Activated CD4-positive, alpha-beta T cell treated with anti-CD3 and anti-CD28 coated beads, Interleukin-2, Interleukin-6, amounts not matched to agents 100 ng/mL and 50 ng/mL, durations not matched to agents 16 hours and 8 hours (primary cell): ENCODE measurements at places on chromosomes 4 and X.

- peak; percentile 36 for DNase-seq
Measured at GRCh38 chr4:171639540-171639939, 173.7 kb upstream of the GALNTL6 start.

DNA sequence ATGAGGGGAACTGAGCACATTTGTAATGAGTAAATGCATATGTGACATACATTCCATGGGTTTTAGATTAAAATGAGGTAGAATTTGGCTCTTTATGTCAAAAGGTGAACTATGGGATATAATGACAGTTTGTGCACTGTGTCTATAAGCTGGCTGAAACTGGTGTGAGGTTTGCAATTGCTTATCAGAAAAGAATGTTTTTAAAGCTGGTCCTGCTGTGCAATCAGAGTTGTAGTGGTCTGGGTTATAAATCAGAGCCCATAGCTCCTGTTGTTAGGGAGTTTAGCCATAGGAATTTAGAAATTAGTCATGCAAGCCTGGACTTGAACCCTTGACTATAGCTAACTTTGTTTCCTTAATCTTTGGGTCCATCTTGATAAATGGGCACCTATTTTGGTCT, 23.1 kb upstream of the GATB start:
- no peak for DNase-seq

- no peak for DNase-seq
Measured at GRCh38 chr4:67366311-67366861, 178.9 kb downstream of the CENPC start.

DNA sequence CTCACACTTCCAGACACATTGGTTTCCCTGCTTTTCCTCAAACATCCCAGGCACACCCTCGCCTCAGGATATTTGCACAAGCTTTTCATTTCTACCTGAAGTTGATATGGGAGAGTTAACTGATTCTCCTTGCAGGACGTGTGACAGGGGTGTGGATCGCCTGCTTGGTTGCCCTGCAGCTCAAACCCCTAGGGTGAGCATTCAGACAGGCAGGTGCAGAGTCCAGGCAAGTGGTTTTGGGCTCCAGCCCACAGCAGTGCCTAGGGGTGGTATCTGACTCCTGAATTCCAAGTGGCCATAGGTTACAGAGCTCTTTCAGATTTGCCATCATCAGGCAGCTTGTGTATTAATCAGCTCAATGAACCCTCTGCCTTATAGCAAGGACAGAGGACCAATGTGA, 1104.2 kb upstream of the IGFBP7 start:
- no peak for DNase-seq

DNA sequence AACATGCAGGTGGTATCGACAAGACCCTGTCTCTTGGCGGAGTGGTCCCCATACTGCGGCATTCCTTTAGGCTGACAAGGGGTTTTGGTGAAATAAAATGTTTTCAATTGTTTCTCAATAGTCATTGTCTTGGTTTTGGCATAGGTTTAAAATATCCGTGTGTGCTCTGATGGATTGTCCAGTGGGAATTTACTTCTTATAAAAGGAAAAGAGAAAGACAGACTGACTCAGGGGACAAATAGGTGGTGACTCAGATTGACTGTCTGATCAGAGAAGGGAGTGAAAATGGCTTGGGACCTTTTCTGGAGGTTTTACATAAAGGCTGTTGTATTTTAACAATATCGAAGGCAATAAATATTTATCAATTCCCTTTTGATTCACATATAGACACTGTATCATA, 129.8 kb downstream of the SORBS2 start:
- no peak for DNase-seq

DNA sequence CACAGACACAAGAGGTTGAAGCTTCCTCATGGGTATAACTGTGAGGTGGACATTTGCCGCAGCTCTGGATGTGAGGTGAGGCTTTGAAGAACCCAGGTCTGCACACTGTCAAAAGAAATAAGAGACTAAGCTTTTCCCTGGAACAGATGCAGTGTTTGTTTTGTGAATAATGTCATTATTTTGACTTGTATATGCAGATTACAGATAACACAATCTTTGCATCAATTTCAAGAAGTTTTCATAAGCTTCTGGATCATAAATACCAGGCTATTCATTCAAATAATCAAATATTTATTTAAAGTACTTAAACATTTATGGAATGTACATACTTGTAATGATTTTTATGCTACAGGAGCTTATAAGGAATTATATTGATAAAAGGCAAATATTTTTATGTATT, 174.8 kb downstream of the EPHA5 start:
- no peak for DNase-seq

DNA sequence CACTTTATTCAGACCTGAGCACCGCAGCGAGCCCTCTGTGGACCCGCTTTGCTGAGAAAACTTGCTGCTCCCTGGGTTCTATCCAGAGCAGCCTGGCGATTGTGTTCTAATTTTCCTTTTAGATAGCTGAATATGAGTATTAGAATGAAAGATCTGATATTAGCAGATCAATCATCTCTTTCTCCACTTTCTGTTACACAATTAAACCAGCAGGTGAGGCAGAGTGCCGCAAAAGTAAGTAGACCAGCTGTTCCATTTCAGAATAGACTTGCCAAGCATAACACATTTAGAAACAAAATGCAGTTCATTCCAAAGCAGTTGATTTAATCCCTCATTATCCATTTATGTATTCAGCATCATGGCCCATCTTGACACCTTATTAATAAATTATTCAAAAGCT, 58.6 kb downstream of the PALLD start:
- no peak for DNase-seq

- no peak for DNase-seq
Measured at GRCh38 chr4:4590546-4590945, 48.7 kb upstream of the STX18 start.

- peak; percentile 4 for DNase-seq
Measured at GRCh38 chr4:107825072-107825824, 516 bp downstream of the SGMS2 start.

DNA sequence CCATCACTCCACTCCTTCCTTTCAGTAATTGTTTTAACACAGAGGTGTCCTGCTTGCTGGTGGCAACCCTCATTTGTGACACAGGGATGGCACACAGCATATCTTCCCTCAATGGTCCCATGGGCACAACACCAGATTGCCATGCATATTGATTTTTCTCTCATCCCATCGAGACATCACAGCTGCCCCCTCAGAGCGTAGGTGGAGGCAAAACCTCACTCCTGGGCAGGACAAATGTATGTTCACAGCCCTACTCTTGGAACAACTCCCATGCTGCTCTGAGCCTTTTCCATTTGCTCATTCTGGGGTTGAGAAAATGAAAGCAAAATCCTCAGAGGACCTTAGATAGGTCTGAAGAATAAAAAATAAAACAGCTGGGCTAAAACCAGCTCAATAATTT, 172.2 kb downstream of the GABRB1 start:
- DNase-seq = no peak

GRCh38 chrX:127177966-127178365, 358.4 kb downstream of the PRR32 start:
- no peak for DNase-seq

DNA sequence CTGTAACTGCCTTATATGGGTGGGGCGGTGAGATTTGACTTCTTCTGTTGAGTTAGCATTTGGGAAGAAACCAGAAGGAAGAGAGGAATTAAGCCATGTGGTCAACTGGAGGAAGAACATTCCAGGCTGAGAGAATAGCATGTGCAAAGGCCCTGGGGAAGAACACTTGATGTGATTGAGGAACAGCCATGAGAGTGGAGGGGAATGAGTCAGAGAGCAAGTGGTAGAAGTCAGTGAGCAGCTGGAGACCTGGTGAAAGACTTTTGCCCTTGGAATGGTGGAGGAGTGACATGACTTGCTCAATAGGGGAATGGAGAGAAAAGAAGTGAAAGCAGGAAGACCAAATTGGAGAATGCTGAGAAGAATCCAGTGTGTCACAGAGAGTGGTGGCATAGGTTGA, 327.8 kb upstream of the HAND2 start:
- no peak for DNase-seq

GRCh38 chr4:109321232-109321631, 18.8 kb upstream of the COL25A1 start:
- DNase-seq = no peak

DNA sequence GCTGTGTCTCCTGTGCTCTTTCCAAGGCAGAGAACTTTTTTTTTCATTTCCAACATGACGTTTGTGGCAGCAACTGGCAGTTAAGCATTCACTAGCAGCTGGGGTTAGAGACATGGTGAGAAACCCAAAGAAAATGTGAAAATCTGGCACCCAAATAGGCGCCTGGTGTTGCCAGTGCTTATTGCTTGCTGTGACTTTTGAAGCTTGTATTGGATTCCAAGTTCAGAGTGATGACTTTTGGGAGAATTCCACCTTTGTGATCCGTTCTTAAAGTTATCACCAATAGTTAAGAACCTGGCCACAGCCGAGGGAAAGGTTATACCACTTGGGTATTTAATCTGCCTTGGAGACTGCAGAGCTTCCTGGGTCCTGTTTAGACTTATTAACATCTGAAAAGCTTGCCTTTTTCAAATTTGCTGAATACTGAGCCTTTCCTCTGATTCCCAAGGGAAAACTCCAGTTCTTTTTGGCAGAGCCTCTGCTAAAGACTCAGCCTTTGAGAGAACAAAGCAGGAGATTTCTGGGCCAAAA, 101.0 kb downstream of the OPHN1 start:
- no peak for DNase-seq

GRCh38 chr4:142104041-142104440, 467.7 kb downstream of the IL15 start:
- DNase-seq = no peak

GRCh38 chr4:160414496-160414895, 1311.6 kb downstream of the RAPGEF2 start:
- DNase-seq = no peak

- peak; percentile 42 for DNase-seq
Measured at GRCh38 chrX:39815631-39816030, 282.1 kb downstream of the BCOR start.

- no peak for DNase-seq
Measured at GRCh38 chrX:147675819-147676218, 235.9 kb upstream of the FMR1 start.

- DNase-seq = no peak
Measured at GRCh38 chr4:153348006-153348405, 3.5 kb downstream of the MND1 start.

- no peak for DNase-seq
Measured at GRCh38 chrX:133258481-133258880, 40.3 kb upstream of the TFDP3 start.

DNA sequence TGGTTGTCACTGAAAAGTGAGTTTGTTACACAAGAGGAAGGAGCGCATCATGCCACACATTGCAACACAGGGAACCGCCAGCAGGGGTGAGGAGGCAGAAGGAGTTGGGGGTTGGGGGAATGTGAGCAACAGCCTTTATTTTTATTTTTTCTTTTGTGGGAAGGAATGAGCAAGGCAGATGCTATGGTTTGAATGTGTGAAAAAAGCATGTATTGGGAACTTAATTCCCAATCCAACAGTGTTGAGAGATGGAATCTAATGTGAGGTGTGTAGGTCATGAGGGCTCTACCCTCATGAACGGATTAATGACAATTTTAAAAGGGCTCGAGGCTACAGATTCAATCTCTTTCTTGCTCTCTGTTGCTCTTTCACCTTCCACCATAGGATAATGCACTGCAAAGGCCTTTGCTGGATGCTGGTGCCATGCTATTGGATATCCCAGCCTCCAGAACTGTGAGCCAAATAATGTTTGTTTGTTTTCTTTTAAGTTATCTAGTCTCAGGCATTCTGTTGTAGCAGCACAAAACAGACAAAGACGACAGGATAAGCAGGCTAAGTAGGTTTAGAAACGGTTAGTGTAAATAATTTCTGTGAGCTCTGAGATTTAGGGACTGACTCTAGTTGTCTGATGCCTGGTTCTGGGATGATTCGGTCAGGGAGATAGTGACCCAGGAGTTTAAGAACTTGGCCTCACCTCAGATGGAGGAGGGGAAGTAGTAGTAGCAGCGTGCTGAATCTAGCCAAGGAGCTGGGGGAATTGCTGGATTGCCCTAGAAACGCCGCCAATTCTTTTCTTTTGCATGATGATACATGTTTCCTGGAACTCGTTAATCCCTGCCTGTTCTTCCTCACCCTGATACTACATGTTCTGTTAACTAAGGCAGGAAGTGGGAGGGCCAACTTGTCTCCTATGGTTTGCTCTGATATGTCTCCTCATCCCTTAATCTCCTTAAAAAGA, 156.6 kb upstream of the CTSO start:
- no peak for DNase-seq

- DNase-seq = no peak
Measured at GRCh38 chr4:7021930-7022664, 21.1 kb upstream of the TADA2B start.

DNA sequence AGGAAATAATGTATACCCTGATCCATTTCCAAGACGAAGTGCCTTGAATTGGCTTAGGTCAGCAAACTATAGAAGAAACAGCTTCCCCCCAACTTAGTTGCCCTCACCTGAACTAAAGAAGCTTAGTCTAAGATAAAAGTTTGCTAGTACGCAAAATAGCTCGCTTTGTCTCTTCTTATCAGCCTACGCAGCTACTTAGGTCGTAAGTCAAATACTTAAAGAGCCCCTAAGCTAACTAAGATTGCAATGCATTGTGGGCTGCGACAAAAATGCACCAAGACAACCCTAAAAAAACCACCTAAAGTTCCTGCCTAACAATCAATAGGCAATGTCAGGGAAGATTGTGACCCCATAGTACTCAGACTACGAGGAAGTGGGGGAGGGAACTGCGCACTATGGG, 12.8 kb downstream of the CLNK start:
- DNase-seq = no peak

GRCh38 chr4:7435471-7436061, 836 bp upstream of the PSAPL1 start:
- no peak for DNase-seq

DNA sequence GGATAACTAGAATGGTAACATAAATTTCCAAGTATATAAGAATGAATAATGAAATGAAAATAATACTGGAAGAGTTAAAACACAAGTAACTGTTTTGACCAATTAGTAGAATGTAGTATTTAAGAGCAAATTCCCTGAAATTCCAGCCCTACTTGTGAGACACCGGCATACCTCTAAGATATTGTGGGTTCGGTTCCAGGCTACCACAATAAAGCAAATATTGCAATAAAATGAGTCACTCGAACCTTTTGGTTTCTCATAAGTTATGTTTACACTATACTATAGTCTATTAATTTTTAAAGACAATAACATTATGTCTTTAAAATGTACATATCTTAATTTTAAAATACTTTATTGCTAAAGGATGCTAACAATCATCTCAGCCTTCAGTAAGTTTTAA, 15.2 kb upstream of the IQCM start:
- no peak for DNase-seq

DNA sequence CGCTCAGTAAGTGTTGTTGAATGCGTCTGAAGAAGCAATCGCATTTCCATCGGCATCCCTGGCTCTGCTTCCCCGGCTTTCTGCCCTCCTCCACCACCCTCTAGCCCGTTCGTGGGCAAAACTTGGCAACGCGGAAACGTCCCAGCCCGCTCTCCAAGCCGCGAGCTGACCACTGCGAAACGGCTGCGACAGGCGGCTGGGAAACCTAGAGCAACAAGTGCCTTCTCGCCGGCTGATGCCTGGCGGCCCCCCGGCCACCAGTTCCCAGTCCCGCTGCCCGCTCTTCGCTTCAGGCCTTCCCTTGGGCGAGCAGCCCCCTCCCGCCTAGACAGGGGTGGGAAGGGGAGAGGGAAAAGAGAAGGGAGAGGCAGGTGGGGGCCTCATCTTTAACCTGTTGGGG, 837 bp downstream of the CITED1 start:
- DNase-seq = no peak
